ENCODE measurements at places on chromosomes 3 and 15. TPM values are rescaled to one million over a fixed set of nuclear protein-coding genes. Genes with fewer than 3 reads are reported as not detected.

DNA sequence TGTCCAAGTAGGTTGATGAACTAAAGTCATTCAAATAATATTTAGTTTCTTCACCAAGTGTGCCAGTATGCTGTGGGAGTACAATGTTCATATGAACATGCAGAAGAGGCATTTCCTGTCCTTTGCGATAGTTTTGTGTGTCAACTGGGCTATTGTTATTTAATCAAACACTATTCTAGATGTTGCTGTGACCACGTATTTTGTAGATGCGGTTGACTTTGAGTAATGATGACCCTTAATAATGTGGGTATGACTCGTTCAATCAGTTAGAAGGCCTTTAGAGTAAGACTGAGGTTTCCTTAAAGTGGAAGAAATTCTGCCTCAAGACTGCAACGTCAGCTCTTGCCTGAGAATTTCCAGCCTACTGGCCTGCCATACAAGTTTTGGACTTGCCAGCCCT lies 470.7 kb upstream of the CBLB start:
- H3K36me3 ChIP-seq: no peaks in the 10 kb centered on the region
- no peak for DNase-seq
- no peaks in the 10 kb centered on the region for H3K27me3 ChIP-seq
- no peak overlapping the region for H3K27ac ChIP-seq
- no peaks in the 10 kb centered on the region for H3K4me1 ChIP-seq

DNA sequence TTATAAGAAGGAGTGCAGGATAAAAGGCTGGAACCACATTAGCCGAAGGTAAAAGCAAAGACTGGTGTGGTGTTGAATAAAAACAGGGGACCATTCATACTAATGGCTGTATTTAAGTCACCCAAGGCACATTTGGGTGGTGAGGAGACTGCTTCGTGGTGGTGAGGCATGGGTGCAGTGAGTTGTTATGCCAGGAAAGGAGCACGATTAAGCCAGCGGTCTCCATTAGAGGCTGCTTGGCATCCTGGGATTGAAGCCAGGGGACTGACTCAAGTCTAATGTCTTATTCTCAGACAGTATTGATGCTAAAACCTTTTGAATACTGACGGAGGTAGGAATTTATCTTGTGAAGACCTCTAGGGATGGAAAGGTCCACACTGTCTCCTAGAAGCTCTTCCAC lies 21.9 kb downstream of the FEM1B start:
- H3K4me1 ChIP-seq: no peaks in the 10 kb centered on the region
- H3K4me3 ChIP-seq: no peak overlapping the region
- H3K27me3 ChIP-seq: no peaks in the 10 kb centered on the region
- H3K27ac ChIP-seq: no peak overlapping the region
- no peak for DNase-seq

GRCh38 chr3:190320594-190321362 lies 1.5 kb downstream of the CLDN1 start:
- H3K4me1 ChIP-seq: peaks cover 22% of the 10 kb centered on the region
- H3K4me3 ChIP-seq: peak overlapping the region; percentile 87
- no peaks in the 10 kb centered on the region for H3K36me3 ChIP-seq
- DNase-seq: no peak
- H3K27me3 ChIP-seq: peaks cover 11% of the 10 kb centered on the region

- peak overlapping the region; percentile 51 for H3K4me3 ChIP-seq
- H3K27me3 ChIP-seq: peaks cover 100% of the 10 kb centered on the region
- no peaks in the 10 kb centered on the region for H3K36me3 ChIP-seq
- H3K4me1 ChIP-seq: peaks cover 5% of the 10 kb centered on the region
- no peak overlapping the region for H3K27ac ChIP-seq
These were observed 5.0 kb upstream of the FEZF2 start for GRCh38 chr3:62378311-62378789.

GRCh38 chr3:24460974-24461373 lies 33.7 kb downstream of the THRB start:
- H3K4me1 ChIP-seq: peaks cover 4% of the 10 kb centered on the region
- H3K4me3 ChIP-seq: no peak overlapping the region
- no peaks in the 10 kb centered on the region for H3K36me3 ChIP-seq
- H3K27me3 ChIP-seq: no peaks in the 10 kb centered on the region
- H3K27ac ChIP-seq: no peak overlapping the region
- no peak for DNase-seq

- H3K36me3 ChIP-seq: no peaks in the 10 kb centered on the region
- DNase-seq: peak; percentile 48
- no peak overlapping the region for H3K27ac ChIP-seq
- H3K4me1 ChIP-seq: no peaks in the 10 kb centered on the region
These were observed 5.3 kb downstream of the SH2D7 start for GRCh38 chr15:78097667-78098066.

DNA sequence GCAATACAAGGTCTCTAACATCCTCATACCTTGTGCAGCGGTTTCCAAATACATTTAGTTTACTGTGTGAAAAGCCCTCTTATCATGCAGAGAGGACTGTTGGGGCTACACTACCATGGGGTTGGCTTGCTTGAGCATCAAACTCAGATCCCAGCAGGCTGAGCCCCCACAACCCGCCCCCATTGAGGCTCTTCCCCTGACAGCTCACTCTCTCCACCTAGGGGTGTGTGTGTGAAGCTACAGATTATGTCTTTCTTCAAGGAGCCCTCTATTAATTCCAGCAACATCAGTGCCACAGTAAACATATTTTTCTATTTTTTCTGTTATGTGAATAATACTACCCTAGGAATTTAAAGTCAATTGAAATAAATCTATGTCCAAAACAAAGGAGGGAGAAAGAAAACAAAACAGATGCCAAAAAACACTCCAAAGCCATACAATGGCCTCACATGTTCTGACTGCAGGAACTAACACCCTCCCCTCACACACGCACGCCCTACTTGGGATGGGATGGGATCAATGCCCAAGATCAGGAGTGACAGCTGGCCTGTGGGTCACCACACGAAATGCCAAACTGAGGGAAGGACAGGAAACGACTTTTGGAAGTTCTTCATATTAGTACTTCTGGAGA lies 14.7 kb downstream of the TM4SF4 start:
- H3K36me3 ChIP-seq: no peaks in the 10 kb centered on the region
- no peak overlapping the region for H3K4me3 ChIP-seq
- no peak overlapping the region for H3K27ac ChIP-seq
- H3K27me3 ChIP-seq: no peaks in the 10 kb centered on the region

DNA sequence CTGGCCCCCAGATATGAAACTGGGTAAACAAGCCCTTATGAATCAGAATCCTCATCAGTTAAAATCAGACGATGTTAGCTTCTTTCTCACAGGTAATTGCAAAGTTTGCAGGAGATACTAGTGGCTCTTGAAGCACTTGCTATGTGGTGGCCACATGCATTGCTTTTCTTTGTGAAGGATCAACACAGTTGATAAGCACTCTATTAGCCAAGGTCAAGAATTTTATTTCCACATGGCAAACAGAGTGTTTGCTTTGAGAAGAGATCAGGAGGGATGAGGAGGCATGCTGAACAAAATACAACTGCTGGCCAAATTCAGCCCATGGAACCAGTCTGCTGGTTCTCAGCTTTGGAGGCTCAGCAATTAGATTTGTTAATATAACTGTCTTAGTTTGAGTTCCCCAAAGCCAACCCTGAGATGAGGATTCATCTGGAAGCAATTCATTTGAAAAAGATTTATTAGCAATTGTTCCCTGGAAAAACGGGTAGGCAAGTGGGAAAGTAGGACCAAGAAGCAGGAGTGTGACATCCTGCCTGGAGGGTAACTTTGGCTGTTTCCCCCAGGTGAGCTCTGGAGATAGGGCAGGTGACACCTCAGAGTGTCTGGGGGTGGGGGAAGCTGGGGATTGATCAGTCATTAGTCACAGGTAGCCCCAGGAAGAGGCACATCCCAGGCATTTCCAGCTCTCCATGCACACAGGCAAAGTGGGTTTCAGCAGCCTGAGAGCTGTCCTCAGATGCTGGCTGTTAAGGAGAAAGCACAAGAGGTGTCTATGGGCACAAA lies 180.3 kb downstream of the ABHD5 start:
- H3K27ac ChIP-seq: no peak overlapping the region
- DNase-seq: peak; percentile 55
- H3K27me3 ChIP-seq: no peaks in the 10 kb centered on the region

GRCh38 chr3:21484057-21484827 lies 266.8 kb downstream of the ZNF385D start:
- H3K27me3 ChIP-seq: no peaks in the 10 kb centered on the region
- peak; percentile 93 for DNase-seq
- no peak overlapping the region for H3K4me3 ChIP-seq
- H3K27ac ChIP-seq: no peak overlapping the region
- H3K36me3 ChIP-seq: no peaks in the 10 kb centered on the region

- no peaks in the 10 kb centered on the region for H3K27me3 ChIP-seq
- H3K36me3 ChIP-seq: peaks cover 11% of the 10 kb centered on the region
- DNase-seq: no peak
- H3K4me1 ChIP-seq: no peaks in the 10 kb centered on the region
- no peak overlapping the region for H3K27ac ChIP-seq
- no peak overlapping the region for H3K4me3 ChIP-seq
These were observed 70.9 kb downstream of the DCUN1D1 start for GRCh38 chr3:182909318-182910040.

DNA sequence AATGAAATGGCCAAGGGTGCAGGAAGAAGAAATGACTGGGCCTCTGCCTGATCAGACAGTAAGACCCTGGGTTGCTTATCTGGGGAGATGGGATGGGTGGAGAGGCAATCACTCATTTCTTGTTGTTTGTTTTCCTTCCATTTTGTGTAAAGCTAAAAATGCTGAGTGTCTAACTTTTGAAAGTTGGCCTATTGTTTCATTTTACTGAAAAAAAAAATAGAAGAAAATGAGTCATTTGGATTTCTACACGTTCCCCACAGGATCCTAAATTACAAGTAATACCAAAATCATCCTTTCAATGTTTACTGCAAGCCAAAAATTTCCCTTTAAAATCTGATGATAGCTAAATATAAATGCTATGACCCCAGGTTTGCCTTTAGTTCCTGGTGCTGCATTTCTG lies 30.6 kb downstream of the PTX3 start:
- H3K36me3 ChIP-seq: no peaks in the 10 kb centered on the region
- DNase-seq: no peak
- no peaks in the 10 kb centered on the region for H3K27me3 ChIP-seq
- no peaks in the 10 kb centered on the region for H3K4me1 ChIP-seq
- no peak overlapping the region for H3K4me3 ChIP-seq
- H3K27ac ChIP-seq: no peak overlapping the region

DNA sequence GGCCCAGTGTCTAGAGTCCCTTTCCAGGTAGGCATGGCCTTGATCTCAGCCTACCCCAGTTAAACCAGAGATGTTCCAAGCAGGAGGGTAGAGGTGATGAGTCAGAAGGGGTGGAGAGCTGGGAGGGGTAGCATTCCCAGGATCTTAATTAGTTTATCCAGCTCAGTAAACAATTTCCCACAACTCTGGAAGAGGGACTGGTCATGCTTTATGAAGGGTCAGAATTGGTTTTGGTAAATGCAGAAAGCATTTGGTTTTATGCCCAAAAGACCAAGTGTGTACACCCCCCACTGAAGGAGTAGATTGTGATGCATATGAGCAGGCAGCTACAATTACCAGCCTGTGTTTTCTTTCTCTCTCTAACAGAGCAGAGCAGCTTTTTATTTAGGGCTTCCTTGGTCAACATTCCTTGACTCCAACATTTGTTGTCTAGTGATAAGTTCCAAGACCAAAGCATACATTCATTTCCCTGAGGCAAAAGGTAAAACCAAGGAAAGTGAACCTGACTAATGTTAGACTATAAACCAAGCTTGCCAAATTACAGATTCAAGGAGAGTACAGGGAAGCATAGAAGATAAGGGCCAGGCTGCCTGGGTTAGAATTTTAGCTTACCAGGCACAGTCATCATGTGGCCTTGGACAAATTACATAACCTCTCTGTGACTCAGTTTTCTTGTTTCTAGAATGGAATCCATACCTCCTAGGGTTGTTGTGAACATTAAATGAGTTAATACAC lies 17.6 kb downstream of the EXOSC7 start:
- H3K36me3 ChIP-seq: peaks cover 69% of the 10 kb centered on the region
- H3K4me3 ChIP-seq: peak overlapping the region; percentile 0
- no peak for DNase-seq
- H3K4me1 ChIP-seq: peaks cover 5% of the 10 kb centered on the region
- no peak overlapping the region for H3K27ac ChIP-seq
- H3K27me3 ChIP-seq: no peaks in the 10 kb centered on the region

CNTN4 gene
- 11.1 TPM for total RNA-seq

C3orf49 gene
- total RNA-seq: not detected

KNG1 gene
- not detected for total RNA-seq
